ENCODE measurements at places on chromosomes 2 and 18.
A peak's percentile ranks its signal among the peaks of the same experiment; 100 is the strongest.

GRCh38 chr2:199488772-199489400 lies 31.1 kb upstream of the SATB2 start:
- DNase-seq: no peak

- DNase-seq: no peak
Measured at GRCh38 chr2:27795868-27796277, 24.4 kb downstream of the MRPL33 start.

DNA sequence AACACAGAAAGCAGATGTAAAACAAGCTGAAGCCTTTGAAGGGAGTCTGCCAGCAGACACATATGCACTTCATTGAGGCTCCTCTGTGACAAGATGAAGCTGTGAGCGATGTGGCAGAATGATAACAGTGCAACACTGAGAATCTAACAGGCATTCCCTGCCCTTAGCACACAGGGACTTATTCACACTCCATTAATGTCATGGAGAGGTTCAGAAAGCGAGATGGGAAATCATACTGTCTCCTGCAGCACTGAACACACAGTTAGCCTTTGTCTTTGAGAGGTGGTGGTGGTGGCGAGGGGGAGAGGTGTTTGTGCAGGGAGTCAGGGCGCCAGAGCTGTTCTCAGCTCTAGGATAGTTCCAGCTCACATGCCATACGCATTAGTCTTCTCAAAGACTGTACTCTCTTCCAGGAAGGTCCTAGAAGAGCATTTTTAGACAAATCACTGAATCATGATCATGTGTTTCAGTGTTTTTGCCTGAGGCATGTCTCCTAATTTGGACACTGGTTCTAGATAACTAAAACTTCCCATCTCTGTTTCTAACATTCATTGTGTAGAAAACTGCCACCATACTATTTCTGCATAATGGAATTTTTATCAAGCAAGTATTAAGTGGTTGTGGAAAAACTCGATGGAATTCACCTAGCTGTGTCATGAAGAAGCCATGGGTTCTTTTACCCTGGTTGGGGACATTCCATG lies 93.5 kb upstream of the ITGB6 start:
- peak; percentile 66 for DNase-seq

- DNase-seq: peak; percentile 40
Measured at GRCh38 chr2:221402072-221402471, 170.0 kb downstream of the EPHA4 start.

GRCh38 chr2:202064171-202064880 lies 8.7 kb upstream of the KIAA2012 start:
- peak; percentile 39 for DNase-seq

- no peak for DNase-seq
Measured at GRCh38 chr2:239561446-239562001, 160.7 kb upstream of the HDAC4 start.

GRCh38 chr2:198191651-198192050 lies 387.3 kb downstream of the PLCL1 start:
- DNase-seq: no peak

DNA sequence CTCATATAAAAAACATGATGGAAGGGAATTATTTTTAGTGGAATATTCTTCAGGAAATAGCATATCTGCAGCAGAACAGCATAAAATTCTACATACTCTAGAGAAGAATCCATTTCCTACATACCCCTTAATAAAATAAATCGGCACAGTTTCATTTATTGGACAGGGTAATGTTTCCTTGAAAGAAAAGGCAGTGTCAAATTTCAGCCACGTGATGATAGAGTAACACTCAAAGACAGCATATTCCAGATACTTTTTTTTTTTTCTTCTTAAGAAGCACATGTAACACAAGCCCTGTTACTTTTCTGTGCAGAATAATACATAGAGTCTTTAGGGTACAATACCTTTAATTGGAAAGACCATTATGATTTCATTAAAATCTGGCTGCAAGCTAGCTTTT lies 204.4 kb downstream of the SRBD1 start:
- no peak for DNase-seq

DNA sequence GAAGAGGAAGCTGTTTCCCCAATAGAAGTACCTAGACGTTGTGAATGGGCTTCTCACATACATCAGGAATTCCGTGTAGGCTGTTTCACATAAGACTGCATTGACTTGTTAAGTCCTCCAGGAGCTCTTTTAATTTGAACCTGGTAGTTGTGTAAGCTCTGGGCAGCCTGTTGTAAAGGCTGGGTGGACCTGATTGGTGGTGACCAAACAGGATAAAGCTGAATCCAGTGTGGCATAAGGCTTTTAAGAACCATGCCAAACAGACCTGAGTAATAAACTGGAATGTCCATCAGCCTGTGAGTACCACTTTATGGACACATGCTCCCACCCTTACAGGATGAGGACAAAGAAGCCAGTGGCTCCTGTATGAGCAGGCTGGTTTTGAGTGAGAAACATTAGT lies 24.1 kb downstream of the RMND5A start:
- DNase-seq: no peak

DNA sequence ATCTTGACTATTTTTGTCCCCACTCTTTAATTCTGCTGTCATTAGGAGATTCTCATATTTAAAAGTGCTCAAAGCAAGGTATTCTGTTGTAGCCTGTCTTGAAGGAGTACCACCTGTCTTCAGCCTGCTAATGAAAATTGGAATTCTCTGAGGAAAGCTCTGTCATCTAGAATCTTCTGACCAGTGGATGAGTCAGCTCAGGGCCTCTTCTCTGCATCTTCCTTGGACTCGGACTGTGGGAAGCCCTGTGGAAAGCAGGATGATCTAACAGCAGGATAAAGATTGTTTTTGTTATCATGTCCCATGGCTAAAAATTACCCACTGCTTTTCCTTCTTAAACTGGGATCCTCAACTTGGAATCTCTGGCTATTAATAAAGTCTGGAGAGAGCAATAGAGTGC lies 18.7 kb upstream of the TMEM200C start:
- no peak for DNase-seq

DNA sequence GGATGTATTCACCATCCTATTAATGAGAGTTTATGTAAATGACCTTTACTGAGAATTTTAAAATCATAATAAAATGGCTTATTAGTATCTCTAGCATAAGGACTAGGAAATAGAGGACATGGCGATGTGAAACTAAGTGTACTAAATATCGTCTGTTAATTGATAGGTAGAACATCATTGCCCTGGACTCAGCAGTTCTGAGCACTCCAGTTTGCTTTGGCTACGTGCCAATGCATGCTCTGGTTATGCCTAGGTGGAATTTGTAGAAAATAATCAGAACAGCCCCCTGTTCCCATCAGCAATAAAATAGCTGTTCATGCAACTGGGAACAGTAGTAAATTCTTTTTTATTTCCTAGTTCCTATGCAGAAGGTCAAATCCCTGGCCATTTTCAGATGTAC lies 247.8 kb downstream of the DOK6 start:
- no peak for DNase-seq

DNA sequence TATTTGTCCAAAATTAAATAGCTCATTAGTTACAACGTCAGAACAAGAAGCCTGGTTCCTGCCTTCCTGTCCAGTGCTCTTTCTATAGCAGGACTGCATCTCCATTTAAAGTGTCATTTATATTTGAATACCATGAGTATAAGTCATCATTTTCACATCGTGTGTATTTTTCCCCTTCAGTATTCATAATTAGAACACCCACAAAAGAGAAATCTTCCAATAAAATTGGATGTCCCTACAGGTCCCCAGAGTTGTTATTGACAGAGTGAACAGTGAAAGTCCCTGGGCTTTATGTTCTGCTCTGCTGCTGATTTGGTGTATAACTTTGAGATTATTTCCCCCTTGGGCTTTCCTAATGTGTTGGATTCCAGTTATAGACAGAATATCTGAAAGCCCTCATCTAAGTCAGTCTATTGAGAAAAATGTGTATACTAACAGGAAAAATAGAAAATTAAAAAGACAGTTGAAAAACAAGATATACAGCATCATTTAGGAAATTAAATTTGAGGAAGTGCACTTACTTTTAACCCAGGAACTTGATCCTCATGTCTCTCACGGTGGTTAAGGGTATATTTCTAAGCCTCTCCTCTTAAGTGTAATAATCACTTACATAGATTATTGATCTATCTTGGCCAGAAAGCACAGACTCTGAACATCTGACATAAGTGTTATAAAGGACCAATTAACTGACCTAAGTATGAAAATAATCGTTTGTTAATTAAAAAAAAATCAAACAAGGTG lies 15.2 kb upstream of the REV1 start:
- no peak for DNase-seq

GRCh38 chr2:208097801-208098200 lies 26.5 kb downstream of the CRYGD start:
- DNase-seq: no peak

DNA sequence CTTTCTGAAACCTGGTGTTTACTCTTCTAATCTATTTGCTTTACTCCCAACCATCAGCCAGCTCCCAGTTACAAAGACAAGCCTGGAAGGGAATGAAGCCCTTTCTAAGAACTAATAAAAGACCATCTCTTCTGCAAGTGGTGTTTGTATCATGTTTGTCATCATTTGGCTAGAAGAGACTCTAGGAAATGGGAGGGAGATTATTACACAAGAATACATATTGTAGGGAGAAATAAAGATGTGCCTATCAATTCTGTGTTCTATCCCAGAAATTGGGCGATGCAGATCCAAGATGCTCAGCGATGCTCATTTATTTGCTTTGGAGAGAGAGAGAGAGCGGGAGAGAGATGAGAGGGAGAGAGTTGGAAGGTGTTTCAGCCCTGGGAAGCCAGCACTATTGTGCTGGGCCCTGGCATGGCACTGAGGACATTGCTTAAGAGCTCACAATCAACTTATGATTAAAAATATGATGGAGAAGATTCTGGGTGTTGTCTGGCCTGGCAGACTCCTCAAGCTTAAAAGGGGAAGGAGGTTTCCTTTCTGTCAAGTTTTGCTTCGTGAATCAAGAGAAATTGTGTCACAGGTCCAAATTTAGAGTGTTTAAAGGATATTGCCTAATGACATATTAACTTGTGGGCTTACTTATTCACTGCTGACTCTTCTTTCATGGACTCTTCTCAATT lies 41.8 kb upstream of the AFF3 start:
- DNase-seq: no peak

DNA sequence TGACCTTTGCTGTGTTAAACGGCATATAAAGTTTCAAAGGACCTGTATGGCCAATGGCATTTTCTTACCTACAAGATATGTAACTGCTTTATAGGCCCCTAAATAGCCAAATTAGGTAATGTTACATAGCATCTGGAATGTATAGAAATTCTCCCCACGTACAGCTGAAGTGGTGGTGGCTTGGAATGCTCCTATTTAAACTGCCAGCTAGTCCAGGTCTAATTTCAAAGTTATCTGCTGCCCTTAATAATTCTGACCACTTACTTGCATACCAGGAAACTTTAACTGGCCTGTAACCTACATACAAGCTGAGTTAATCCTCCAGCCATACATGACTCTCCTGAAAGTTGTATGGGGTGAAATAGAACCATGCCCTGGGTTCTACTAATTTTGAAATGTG lies 1.3 kb downstream of the KIAA2012 start:
- DNase-seq: no peak

GRCh38 chr2:220574038-220574437 lies 946.6 kb downstream of the SLC4A3 start:
- DNase-seq: no peak

GRCh38 chr2:20643826-20644225 lies 7.1 kb downstream of the HS1BP3 start:
- no peak for DNase-seq

DNA sequence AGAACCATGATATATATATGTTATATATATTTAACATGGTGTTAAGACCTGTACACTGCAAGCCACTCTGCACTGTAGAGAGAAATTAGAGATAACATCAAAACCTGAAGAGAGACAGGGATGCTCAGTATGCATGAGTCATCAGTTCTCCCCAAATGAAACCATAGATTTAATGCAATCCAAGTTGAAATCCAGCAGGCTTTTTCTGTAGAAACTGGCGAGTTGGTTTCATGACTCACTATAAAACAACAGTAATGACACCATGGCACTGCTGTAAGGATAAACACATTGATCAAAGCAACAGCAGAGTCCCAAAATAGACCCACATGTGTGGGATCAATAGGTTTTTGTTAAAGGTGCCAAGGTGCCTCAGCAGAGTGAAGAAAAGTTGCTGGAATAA lies 65.8 kb downstream of the RTP5 start:
- peak; percentile 69 for DNase-seq

GRCh38 chr2:106664669-106665068 lies 177.5 kb downstream of the CD8B2 start:
- no peak for DNase-seq

DNA sequence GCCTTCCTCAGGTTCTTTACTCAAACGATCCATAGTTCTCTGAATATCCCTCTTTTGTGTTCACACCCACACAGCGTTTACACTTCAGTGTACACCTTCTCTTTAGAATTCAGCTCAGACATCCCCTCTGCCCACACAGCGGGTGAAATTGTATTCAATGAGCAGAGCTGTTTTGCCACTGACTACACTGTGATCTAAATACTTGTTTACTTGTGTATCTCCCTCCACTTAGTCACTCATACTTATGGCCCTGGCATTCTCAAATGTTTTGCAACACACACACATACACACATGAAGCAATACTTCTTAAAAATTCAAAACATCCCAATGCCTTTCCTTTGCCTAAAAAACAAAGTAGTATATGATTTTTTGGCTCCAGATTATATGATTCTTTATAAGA lies 297.1 kb downstream of the TMX3 start:
- no peak for DNase-seq

- no peak for DNase-seq
Measured at GRCh38 chr2:182191061-182191460, 205.4 kb downstream of the PPP1R1C start.

- no peak for DNase-seq
Measured at GRCh38 chr18:79385708-79386341, 9.9 kb upstream of the NFATC1 start.

DNA sequence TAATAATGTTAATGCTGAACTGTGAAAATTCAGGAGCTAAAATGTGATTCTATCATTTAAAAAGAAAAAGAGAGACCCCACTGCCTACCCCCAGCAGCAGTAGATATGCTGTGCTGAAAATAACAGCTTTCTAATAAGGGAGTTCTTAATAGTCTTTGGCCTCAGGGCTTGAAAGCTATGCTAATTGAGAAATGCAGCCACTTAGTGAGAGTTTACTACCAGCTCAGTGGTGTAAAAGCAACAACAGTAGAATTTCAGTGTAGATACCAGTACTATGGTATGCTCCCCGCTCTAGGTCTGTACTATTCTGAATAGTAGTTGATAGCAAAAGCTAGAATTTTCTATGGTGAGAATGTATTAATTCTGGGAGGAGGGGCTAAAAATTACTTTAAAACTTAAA lies 303.1 kb upstream of the VWC2L start:
- DNase-seq: no peak

DNA sequence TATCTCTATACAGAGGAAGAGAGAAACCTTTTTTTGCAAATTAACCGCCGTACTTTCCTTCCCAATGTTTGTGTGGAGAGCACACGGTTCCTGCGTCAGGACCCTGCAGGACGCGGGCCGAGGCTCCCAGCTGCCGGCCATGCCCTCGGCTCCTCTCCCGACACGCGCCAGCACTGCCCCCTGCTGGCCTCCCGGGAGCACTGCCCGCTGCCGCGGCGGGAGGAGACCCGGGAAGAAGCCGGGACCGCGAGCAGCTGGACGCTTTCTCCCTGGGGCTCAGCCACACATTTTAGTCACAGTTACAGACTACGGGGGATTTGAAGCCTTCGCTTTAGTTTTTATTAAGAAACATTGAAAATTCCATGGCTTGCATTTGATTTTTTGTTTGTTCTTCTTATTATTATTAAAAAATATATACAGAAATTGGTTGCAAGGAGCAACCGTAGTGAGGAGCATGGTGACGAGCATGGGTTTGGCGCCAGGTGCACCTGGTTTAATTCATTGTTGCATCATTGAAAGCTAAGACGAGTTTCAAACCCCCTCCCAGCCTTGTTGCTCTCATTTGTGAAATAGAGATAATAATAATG lies 401.2 kb downstream of the GALR1 start:
- no peak for DNase-seq
